ENCODE measurements at places on chromosomes 3 and 15.

- no peak for DNase-seq
These were observed 339.1 kb downstream of the FHIT start for GRCh38 chr3:60912142-60912541.

GRCh38 chr3:179717219-179717618, 64.4 kb downstream of the USP13 start:
- no peak for DNase-seq

DNA sequence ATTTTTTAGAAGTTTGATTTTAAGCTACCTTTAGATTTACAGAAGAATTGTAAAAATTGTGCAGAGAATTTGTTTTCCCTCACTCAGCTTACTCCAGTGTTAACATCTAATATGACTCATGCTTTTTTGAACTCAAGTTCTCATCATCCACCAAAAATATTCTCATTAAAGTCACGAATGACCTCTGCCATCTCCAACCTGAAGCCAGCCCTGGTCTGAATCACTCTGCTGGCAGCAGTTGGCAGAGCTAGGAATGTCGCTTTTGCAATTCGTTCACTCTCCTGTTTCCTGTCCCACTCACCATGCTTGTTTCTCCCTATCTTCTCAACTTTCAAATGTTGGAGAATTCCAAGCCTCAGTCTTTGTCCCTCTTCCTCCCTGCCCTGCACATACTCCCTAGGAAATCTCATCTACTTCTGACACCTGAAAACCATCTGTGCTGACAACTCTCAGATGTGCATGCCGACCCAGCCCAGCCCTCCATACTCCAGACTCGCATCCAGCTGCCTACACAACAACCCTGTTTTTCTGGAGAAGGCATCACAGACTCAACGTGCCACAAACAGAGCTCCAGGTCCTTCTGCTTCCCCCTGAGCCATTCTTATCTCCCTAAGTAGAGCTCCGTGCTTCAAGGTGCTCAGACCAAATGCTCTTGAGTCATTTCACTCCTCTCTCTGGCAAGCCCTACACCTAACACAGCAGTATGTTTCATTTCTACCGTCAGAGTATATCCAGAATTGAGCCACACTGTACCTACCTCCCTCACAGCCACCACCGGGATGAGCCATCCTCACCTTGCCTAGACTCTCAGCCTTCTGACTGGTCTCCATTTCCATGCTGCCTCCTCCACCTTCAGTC, 24.9 kb downstream of the PRR23E start:
- DNase-seq, result no peak

DNA sequence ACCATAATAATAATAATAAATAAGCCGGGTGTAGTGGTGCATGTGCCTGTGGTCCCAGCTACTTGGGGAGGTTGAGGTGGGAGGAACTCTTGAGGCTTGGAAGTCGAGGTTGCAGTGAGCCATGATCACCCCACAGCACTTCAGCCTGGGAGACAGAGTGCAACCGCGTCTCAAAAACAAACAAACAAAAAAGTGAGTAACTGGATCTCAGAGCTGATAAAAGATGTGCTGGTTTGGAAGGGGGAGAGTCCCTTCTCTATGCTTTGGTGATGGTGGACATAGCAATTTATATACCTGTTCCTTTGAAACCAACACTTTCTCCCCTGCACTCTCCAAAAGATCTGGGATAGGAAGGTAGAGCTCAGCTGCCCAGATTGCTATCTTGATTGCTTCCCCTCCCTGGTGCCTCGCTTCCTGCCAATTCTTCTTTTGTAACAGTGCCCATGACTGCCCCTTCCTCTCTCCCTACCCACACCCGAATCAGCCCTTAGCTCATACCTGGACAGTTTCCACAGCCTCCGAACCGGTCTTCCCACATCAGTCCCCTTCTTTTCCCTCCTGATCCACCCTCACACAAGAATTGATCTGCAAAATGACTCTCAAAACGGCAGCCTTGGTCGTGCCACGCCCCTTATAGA, 55.1 kb upstream of the UBE2E1 start:
- no peak for DNase-seq

DNA sequence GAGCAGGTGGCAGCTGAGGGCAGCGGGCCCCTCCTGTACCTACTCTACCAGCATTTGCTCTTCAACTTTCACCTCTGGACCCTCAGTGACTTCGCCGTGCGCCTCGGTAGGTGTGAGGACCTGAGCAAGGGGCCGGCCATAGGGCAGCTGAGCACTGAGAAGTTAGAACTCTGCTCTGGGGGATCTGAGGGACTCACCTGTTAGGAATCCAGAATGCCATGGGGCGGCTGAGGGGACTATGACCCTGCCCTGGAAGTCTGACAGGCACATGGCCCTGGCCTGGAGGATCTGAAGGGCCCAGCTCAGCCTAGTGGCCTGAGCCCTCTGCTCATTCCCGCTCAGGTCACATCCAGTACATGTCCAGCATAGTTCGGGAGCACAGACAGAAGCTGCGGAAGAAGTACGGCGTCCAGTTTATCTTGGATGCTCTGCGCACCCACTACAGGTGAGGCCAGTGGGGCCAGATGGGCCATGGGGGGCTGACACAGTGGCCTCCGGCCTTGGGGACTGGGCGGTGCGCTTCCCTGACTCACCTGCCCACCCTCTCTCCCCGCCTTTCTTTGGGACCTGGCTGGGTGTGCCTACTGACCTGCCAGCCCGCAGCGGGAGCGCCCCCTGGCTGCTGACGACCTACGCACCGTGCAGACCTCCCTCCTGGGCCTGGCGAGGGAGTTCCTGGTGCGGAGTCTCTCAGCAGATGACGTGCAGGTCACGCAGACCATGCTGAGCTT, 18.8 kb downstream of the NBEAL2 start:
- peak; percentile 85 for DNase-seq

- no peak for DNase-seq
These were observed 17.3 kb downstream of the ABHD5 start for GRCh38 chr3:43707998-43708397.

DNA sequence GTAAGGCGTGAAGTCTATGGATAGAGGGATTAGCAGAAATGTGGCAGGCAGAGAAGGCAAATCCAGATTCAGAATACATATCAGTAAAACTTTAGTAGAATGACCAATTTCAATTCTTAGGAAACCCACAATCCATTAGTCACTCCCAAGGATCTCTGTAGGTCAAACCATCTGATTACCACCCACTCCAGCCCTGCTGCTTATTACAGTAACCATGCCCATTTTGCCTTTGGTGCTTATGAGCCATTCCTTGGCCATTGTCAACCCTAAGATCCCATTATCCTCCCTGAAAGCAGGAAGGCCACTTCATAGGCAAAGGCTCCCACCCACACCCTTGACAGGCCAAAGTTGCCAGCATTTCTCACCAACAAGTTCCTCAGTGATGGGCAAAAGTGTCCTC, 5.1 kb upstream of the KLHL40 start:
- no peak for DNase-seq

- DNase-seq, result no peak
These were observed 36.2 kb downstream of the GAP43 start for GRCh38 chr3:115659253-115660220.

DNA sequence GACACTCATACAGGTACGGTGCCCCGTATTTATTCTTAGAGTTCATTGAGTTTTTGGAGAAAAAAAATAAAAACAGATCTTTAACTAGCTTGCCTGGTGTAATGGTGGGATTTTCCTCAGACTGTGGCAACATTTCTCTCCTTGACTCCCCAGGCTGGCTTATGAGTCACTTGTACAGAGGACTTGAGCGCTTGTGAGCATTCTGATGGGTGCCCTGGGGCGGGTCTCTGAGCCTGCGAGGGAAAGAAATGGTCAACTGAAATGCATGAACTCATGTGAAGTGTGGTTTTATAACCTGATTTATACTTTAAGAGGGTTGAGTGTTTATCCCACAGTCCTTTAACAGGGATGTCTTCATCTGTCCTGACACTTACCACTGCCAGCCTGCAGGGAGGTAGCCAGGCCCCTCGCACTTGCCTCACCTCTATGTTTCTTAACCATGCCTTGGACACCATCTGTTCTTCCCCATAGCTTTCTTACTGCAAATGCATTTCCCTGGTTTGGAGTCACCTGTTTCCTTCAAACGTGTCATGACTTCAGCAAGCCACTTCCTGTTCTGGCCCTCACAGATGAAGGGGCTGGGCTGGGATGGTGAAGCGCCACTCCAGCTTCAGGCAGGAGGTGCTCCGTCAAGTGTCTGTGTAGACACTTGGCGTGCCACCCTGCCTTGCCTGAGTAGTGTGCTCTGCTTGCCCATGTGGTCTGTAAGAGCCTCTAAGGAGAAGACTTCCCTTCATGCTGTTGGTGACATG, 118.7 kb downstream of the PDE8A start:
- no peak for DNase-seq

DNA sequence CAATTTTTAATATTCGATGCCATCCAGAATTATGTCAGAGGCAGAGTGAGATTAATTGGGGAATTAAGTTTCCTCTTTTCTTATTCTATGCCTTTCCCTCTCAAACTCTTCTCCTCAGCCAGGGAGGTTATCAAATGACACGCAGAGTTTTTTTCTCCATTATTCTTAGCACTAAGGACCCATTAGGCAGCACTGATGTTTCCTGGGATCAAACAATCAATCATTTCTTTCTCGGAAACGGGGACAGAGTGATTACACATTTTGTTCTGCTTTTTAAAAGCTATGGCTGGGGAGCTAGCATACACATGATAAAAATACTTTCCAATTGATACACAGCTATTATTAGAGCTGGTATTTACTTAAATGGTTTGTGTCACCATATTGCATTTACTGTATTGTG, 35.3 kb upstream of the PSMD6 start:
- no peak for DNase-seq

DNA sequence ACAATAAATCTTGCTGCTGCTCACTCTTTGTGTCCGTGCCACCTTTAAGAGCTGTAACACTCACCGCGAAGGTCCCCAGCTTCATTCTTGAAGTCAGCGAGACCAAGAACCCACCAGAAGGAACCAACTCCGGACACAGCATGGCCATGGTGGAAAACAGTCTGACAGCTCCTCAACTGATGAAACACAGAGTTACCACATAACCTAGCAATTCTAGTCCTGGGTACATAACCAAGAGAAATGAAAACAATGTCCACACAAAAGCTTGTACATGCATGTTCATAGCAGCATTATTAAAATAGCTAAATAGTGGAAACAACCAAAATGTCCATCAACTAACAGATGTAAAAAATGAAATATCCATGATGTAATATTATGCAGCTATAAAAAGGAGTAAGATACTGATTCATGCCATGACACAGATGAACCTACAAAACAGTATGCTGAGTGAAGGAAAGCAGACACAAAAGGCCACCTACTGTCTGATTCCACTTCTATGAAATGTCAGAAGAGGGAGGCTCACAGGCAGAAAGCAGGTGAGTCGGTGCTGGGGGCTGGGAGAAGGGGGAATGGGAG, 36.8 kb downstream of the VGLL4 start:
- no peak for DNase-seq

- no peak for DNase-seq
These were observed 22.4 kb downstream of the LIPC start for GRCh38 chr15:58453931-58454793.

DNA sequence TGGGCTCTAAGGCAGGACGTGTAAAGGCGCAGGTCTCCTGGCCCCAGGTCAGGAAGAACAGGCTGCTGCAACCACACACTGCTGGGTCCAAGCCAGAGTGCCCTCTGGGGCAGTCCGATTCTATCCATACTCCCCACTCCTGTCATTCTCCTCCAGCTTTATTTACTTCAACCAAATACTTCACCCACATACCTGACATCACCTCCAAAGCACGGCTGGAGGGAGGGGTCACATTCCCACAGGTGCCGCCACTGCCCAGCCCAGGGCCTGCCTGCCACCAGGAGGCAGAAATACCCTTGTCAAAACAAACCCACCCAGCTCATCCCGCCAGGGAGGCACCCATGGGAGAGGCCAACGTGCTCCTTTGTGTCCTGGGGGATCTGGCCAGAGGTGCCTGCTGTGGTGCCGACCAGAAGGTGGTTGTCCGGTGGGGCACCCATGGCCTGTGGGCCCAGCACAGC, 100.4 kb downstream of the DAPK2 start:
- DNase-seq, result no peak

DNA sequence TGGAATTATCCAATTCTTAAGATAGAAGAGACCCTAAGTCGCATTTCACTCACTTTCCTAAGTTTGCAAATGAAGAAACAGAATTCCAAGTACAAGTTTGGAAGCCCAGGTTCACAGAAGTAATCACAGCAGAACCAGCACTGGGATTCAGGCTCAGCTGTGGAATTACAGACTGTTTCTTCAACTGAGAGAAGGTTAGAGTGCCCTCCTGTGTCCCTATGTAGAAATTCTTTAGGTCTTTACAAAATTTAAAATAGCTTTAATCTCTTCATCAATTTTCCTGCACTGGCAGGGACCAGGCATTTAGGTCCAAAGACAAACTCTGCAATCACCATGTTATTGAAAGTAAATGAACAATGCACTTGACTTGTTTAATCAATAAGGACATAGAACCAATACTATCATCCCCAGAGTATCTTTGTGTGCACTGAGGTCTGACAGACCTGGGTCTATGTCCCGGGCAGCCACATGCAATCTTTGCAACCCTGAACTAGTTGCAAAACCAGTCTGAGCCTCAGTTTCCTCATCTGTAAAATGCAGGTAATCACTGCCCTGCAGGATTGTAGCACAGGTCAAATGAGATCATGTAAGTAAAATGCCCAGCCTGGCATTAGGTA, 96.3 kb upstream of the ZBED2 start:
- DNase-seq, result no peak

DNA sequence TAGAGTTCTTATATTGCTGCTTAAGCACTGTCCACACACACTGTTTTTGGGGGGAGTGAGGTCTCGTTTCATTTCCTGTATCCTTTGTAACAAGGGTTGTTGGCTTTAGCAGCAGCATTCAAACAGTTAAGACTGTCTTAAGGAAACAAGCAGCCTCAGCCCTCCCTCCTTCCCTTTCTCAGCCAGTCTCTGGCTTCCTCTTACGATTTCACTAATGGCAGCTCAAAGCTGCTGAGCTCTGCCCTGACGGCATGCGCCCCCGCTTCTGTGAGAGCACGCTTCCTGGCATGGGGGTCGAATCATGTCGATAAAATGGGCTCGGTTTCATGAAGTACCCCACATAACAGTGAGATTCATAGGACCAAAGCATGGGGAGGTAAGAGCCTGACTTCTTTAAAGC, 105.0 kb downstream of the KLHL25 start:
- DNase-seq, result peak; percentile 75

DNA sequence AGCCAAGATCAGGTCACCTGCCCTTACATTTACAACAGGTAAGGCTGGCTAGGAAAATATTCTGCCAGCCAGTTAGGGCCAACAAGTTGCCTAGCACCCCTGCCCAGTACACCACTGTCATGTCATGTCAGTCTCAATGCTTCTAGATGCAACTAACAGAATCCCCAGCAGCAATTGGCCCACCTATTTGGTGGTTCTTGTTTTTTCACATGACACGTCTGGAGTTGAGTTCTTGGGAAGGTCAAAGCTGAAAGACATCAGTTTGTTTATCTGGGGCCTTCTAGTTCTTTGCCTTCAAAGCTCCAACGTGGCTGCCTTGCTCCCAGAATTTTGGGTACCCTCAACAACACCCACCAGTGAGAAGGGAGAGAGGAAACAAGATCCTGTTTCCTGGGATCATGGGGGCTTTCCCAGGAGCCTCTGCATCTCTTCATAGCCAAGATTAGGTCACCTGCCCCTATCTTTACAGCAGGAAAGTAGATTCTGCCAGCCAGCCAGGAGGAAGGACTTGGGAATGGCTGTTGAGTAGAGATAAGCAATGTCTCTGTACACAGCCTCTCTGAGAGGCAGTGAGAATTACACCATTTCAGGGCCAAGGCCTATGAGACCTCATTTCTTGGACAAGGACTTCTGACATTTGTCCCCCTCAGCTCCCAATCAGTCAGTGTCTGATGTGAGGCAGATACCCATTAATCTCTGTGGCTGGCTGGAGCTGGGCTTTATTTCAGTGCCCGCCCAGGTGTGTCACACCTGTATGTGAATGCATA, 8.6 kb downstream of the GPX1 start:
- DNase-seq, result no peak

Data from testis (tissue), 5 donors.